ENCODE measurements at places on chromosomes 11 and 22. TPM values are rescaled to one million over a fixed set of nuclear protein-coding genes. Genes with fewer than 3 reads are reported as not detected.

DNA sequence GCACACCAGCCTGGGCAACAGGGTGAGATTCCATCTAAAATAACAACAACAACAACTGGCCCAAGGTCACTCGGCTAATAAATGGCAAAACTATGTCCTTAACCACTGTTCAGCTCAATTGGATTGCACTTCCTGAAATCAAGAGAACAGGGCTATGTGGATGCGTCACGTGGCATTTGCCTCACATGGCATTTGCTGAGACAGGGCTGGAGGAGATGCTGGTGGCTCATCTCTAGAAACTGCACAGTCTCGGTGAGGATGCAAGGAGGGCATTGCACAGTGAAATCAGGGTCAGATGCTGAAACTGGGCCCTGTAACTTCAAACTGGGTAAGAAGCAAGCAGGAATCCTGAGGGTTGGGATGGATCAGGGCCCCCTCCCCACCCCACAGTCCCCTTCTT, 171.9 kb downstream of the BUD13 start:
- no peak for DNase-seq

Gene CAPN5
- total RNA-seq: 5.9 TPM

- DNase-seq: peak; percentile 21
Measured at GRCh38 chr11:2734181-2735052, 34.6 kb upstream of the KCNQ1OT1 start.

DNA sequence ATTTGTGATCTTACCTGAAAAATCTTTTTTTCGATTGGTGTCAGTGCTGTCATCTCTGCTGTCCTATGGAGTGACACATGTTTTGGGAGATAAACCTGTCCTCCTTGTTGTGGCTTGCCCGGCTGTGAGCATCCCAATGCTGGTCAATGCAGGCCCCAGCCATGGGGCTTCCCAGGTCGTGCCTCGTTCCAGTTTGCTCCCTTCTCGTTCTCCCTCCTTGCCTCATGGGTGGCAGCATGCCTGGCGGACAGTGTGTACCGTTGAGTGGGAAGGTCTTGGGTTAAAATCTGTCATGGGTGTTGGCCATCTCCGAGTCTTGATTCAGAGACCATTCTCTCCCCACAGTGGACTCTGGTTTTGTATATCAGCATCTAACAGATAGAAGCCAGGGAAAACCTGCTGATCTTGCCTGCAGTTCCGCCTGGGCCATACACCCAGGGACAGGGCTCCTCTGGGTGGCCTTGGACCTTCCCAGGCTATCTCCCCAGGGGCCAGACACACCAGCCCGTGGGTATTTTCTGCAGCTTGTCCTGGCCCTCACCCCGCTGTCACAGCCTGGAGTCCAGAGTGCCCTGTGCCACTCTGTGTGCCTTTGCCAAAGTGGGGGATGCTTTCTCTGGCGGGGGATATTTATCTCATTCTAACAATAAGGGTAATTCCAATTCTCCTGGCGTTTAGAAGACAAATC, 208.1 kb downstream of the TBC1D22A start:
- no peak for DNase-seq

GRCh38 chr11:2158296-2158737, 2.7 kb downstream of the INS start:
- no peak for DNase-seq
